Activated CD4-positive, alpha-beta memory T cell treated with anti-CD3 and anti-CD28 coated beads, Interleukin-2, amount 10 ng/mL, durations not matched to agents 7 days and 5 days (primary cell): ENCODE measurements at places on chromosomes 3 and 15. TPM values are rescaled to one million over a fixed set of nuclear protein-coding genes. Genes with fewer than 3 reads are reported as not detected.
A peak's percentile ranks its signal among the peaks of the same experiment; 100 is the strongest.

CFAP91 gene
- total RNA-seq, result not detected

SUSD5 gene
- not detected for total RNA-seq

GRCh38 chr3:58349792-58350626 lies 17.3 kb downstream of the PXK start:
- DNase-seq, result peak; percentile 46

- peak; percentile 24 for DNase-seq
Observed at GRCh38 chr15:84023636-84024035, 211.9 kb upstream of the GOLGA6L4 start.

DNA sequence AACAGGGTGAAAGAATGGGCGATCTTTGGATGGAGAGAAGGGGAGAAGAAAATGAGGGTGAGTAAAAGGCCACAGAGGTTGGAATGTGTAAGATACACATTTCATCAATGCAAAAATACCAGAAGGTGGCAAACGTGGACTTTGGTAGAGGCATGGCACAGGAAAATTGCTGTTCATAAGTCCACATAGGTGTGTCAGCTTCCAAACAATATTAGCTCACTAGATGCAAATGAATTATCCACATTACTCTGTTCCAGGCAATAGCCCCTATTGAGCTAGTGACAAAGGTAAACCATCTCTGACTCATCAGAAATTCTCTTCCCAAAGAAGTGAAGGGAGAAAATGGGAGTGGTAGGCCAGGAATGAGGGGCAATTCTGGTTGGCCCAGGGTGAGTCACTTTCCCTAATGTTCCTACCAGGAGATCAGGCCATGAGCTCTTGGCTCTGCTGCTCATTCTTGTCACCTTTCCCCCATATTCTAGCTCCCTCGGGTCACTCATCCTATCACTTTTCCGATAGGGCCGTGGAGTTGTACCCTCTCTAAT lies 19.9 kb downstream of the ACKR2 start:
- DNase-seq, result no peak

DNA sequence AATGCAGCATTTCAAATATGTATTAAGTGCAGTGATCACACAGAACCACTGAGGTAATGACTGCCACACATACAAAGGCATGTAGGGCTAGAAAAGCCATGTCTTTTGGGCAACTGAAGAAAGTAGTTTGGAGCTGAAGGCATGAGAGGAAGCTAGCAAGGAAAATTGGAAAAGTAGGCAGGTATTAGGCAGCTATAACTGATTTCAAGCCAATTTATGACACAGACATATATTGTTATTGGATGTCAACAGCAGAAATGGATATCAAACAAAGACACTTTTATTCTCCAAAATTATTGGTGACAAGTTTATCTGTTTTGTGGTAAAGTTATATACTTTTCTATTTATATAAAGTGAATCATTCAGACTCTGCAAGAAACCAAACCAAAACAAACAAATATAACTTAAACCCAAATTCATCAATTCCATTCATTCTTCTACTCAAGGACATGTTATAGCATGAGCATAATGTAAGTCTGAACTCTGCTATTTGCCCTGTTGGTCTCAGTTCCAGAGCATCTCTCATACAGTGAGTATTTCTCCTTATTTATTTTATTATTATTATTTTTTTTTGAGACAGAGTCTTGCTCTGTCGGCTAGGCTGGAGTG lies 307.4 kb upstream of the COL8A1 start:
- no peak for DNase-seq

- peak; percentile 12 for DNase-seq
Observed at GRCh38 chr15:75238150-75238549, 20.0 kb upstream of the GOLGA6C start.

DNA sequence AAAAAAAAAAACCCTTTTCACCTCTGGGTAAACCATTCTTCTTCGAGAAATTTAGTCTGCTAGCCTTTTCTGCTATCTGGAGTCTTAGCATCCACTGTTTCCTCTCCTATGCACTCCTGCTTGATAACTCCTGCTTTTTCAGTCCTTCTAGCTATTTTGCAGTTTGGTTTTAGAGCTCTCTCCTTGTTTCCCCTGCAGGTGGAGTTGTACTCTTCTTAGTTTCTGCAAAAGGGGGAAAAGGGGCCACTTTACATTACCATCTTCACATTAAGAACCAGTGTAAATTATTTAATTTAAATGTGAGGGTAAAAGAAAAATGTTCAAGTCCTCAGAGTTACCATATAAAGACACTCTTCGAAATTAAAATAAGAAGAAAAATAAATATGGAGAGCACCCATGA lies 23.6 kb upstream of the MYLK start:
- DNase-seq, result no peak

KCNMB3 gene
- 1.3 TPM for total RNA-seq

DNA sequence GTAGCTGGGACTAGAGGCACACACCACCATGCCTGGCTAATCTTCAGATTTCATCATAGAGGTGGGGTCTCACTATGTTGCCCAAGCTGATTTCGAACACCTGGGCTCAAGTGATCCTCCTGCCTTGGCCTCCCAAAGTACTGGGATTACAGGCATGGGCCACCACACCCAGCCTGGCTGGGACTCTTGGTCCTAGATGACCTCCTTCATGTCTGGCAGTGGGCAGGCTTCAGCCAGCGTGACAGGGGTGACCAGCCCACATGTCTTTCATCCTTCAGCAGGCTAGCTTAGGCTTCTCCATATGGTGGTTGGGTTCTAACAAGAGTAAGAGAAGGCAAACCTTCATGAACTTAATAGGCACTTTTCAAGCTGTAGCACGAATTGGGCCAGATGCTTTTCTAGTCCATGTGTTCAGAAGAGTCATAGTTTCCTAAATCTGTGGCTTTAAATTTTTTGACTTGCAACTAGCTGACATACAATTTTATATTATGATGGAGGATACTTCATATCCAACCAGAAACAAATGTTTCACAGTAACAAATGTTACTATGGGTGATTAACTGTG lies 7.6 kb downstream of the GPD1L start:
- no peak for DNase-seq

DNA sequence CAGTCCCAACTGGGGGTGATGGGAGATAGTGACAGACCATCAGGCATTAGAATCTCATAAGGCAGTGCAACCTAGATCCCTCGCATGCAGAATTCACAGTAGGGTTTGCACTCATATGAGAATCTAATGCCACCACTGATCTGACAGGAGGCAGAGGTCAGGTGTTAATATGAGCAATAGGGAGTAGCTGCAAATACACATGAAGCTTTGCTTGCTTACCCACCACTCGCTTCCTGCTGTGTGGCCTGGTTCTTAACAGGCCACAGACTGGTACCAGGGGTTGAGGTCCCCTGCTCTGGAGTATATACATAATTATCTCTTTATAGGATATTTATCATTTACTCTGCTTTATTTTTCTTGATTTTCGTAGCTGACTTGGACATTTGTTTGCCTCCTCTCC lies 36.0 kb upstream of the ZMAT3 start:
- DNase-seq, result no peak

DNA sequence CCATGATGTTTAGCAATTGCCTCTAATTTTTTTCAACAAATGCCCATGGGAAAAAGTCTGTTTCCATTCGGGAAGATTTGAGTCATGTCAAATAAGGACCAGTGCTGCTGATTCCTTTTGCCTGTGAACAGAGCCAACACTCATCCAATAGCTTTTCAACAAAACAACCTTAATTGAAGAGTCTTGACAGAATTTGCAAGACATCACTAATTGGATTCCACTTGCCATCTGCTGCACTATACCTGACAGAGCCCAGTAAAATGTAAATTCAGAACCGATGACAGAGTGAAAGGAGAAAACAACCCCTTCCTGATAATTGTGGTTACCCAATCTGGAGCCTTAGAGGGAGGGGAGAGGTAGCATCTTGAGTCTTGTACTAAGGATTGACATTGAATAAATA lies 426.7 kb downstream of the AGBL1 start:
- no peak for DNase-seq

DNA sequence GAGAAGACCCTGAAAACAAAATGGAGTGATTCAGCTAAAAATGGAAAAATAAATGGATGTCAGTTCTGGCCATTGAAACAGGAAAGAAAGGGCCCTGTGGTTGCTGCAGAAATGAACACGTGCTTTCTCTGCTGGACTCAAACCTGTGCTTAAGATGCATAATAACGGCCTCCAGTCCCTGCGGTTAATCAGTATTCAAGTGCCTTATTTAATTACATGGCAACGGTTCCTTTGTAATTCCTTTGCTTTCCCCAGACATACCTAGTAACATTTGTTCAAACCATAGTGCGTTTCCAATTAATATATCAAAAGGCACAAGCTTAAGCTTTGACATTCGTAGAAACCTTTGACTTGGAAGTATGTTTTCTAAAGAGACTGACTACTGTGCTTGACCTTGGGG lies 428.3 kb downstream of the GABRG3 start:
- DNase-seq, result no peak

DNA sequence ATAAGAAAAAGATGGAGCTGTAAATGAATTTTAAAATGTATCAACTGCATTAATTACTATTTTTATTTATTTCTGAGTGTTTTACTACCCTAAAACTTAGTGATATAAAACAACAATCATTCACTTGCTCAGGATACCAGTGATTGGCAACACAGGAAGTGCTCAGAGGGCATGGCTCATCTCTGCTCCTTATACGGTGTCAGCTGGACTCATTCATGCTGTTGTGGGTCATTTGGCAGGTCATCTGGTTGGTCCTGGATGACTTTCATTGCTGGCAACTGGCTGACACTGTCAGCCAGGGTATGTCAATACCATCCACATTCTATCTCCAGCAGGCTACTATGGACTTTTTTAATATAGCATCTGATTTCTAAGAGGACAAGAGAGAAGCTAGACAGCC lies 689.6 kb upstream of the NECTIN3 start:
- no peak for DNase-seq

STRIT1 gene
- not detected for total RNA-seq

CPNE9 gene
- total RNA-seq, result not detected

- no peak for DNase-seq
Observed at GRCh38 chr15:69117431-69117871, 43.0 kb upstream of the GLCE start.

GRCh38 chr3:41330465-41330864 lies 131.2 kb downstream of the CTNNB1 start:
- no peak for DNase-seq

DNA sequence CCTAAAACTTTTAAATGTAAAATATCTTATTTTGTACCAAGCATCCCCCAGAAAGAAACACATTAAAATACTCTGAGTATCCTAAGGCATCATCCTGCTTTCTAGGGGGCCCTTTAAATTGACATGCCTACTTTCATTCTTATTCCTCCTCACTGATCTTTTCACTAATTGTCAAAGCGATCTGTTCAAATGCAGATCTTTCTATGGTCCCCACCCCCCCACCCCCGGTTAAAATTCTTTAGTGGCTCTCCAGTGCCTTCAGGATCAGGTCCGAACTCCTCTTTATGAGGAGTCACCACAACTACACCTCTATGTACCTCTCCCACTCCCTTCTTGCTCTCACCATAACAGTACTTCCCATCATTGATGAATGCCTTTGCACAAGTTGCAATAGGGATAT lies 19.2 kb upstream of the TFDP2 start:
- DNase-seq, result no peak
